Endothelial cell of umbilical vein (primary cell): ENCODE measurements at places on chromosomes 5 and 9. TPM values are rescaled to one million over a fixed set of nuclear protein-coding genes. Genes with fewer than 3 reads are reported as not detected.

The GOLPH3 gene
- 67.2 and 70.2 TPM in 2 replicates for total RNA-seq

The IRGM gene
- not detected in 2 replicates for total RNA-seq

The ANKRD18B gene
- 10.9 and 12.2 TPM in 2 replicates for total RNA-seq

The STPG3 gene
- total RNA-seq = not detected in 2 replicates

The GABRB2 gene
- total RNA-seq = not detected in 2 replicates

The DBH gene
- total RNA-seq = not detected in 2 replicates

The PWWP2A gene
- 17.3 and 19.3 TPM in 2 replicates for total RNA-seq

The FGF1 gene
- not detected in 2 replicates for total RNA-seq

The ITK gene
- not detected in 2 replicates for total RNA-seq

The TMEM174 gene
- total RNA-seq = not detected in 2 replicates

The GALNT12 gene
- total RNA-seq = 0.42 and 0.44 TPM in 2 replicates

The DMRT3 gene
- total RNA-seq = not detected in 2 replicates

The C9 gene
- total RNA-seq = 0.44 TPM in 1 of 2 replicates, not detected in the other
